Endothelial cell of umbilical vein (primary cell): ENCODE measurements at places on chromosomes 16 and 17.

- H3K27ac ChIP-seq = no peak overlapping the region
- DNase-seq = no peak
- H3K36me3 ChIP-seq = no peaks in the 10 kb centered on the region
- H3K4me1 ChIP-seq = no peaks in the 10 kb centered on the region
- no peak overlapping the region for H3K4me3 ChIP-seq
These were observed 387.1 kb downstream of the XYLT1 start for GRCh38 chr16:17083628-17084027.

- no peaks in the 10 kb centered on the region for H3K4me1 ChIP-seq
- no peaks in the 10 kb centered on the region for H3K27me3 ChIP-seq
- DNase-seq = no peak
- no peaks in the 10 kb centered on the region for H3K36me3 ChIP-seq
- no peak overlapping the region for H3K27ac ChIP-seq
These were observed 239.7 kb downstream of the XYLT1 start for GRCh38 chr16:17230932-17231581.

GRCh38 chr17:31048780-31049179, 46.0 kb upstream of the NF1 start:
- H3K36me3 ChIP-seq = no peaks in the 10 kb centered on the region
- H3K4me1 ChIP-seq = no peaks in the 10 kb centered on the region
- H3K27me3 ChIP-seq = no peaks in the 10 kb centered on the region

DNA sequence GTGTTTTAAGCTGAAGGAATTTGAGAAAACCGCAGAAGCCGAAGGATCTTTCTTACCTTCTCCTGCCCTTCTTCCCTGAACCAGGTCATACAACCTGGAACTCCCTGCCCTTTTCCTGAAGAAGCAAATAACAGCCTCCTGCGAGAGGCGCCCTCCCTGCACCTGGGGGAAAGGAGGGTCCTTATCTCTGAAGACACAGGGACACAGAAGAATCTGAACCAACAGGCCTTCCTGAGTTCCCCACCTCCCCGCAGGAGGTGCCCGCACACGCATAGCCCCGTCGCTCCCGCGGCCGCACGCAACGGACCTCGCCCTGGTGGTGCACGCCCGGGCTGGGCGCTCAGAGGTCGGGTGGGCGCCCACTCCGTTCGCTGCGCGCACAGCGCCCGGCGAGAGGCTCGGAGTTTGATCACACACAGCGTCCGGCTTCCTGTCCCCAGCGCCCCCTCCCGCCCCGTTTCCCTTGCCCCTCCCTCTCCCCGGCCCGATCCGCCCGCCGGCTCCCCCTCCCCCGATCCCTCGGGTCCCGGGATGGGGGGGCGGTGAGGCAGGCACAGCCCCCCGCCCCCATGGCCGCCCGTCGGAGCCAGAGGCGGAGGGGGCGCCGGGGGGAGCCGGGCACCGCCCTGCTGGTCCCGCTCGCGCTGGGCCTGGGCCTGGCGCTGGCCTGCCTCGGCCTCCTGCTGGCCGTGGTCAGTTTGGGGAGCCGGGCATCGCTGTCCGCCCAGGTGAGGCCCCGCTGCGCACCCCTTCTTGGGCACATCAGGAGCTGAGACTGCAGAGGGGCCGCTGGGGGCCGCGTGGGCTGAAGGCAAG, at the start of gene TNFSF12:
Gene TNFSF12, plus strand, starts transcription at position 474 of the 816 bp plus-strand sequence. Its CDS starts 96 bp downstream, at position 570.
- H3K27ac ChIP-seq = no peak within 1 kb of the TSS
- H3K27me3 ChIP-seq = no peaks in the 10 kb centered on the region
- peak within 1 kb of the TSS; percentile 40 for H3K4me3 ChIP-seq
- H3K4me1 ChIP-seq = peaks cover 10% of the 10 kb centered on the region

GRCh38 chr17:13601776-13602551, at the start of gene HS3ST3A1:
Gene HS3ST3A1, minus strand, starts transcription at chr17:13601929. Its CDS starts 800 bp downstream, at chr17:13601129.
- no peaks in the 10 kb centered on the region for H3K4me1 ChIP-seq
- no peak for DNase-seq
- H3K4me3 ChIP-seq = no peak within 1 kb of the TSS
- no peaks in the 10 kb centered on the region for H3K36me3 ChIP-seq
- no peak within 1 kb of the TSS for H3K27ac ChIP-seq
- peaks cover 27% of the 10 kb centered on the region for H3K27me3 ChIP-seq

GRCh38 chr17:13425390-13425789, 176.3 kb downstream of the HS3ST3A1 start:
- no peaks in the 10 kb centered on the region for H3K36me3 ChIP-seq
- H3K4me3 ChIP-seq = no peak overlapping the region
- H3K27me3 ChIP-seq = no peaks in the 10 kb centered on the region
- DNase-seq = no peak
- H3K27ac ChIP-seq = no peak overlapping the region

- no peak for DNase-seq
- H3K4me1 ChIP-seq = no peaks in the 10 kb centered on the region
- H3K27me3 ChIP-seq = peaks cover 90% of the 10 kb centered on the region
- H3K36me3 ChIP-seq = no peaks in the 10 kb centered on the region
- H3K27ac ChIP-seq = no peak overlapping the region
These were observed 3.0 kb downstream of the DLX4 start for GRCh38 chr17:49971848-49972485.

DNA sequence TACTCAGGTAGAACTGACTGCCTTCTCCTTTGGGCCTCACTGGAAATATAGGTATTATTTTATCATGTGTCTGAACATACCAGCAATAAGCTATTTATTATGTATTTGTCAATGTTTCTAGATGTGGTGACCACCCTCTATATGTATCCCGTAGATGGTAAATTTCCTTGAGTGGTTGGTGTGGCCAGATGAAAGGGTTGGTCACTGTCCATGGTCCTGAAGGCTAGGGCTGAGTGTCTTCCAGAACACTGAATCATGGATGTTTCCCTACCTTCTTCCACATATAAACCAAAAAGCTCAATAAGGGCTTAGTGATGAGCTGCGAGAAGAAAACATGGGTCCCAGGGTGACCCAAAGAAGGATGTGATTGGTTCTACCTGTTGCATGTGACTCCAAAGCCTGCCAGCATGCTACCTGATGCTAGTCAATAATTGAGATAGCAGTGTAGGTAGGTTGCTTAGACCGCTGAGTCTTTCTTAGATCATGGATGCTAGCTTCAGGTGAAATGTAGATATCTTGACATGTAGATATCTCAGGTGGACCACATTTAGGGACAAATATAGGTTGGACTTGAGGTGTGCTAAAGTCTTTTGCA, 150.3 kb downstream of the ASIC2 start:
- no peaks in the 10 kb centered on the region for H3K4me1 ChIP-seq
- no peak overlapping the region for H3K27ac ChIP-seq
- peak; percentile 6 for DNase-seq

DNA sequence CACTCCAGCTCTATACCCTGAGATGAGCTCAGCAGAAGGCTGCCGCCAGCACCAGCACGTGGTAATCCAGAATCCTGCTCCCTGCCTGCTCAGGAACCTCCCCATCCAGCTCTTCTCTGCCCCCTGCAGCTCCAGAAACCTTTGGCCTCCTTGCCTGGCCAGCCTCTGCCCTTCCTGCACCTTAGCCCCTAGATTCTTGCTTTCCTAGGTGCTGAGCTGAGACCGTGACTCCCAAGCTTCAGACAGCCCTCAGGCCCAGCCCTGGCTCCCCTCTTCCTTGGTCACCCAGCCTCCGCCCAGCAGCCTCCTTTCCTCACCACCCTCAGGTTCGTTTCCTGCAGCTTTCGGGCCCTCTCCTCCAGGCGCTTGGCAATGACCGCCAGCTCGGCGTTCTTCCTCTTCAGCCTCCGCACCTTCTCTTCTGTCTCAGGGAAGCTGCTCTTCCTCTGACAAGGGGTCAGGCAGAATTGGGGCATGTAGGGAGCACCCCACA, 2.6 kb downstream of the TSPOAP1 start:
- H3K4me3 ChIP-seq = no peak overlapping the region
- peaks cover 23% of the 10 kb centered on the region for H3K27me3 ChIP-seq
- H3K4me1 ChIP-seq = no peaks in the 10 kb centered on the region

DNA sequence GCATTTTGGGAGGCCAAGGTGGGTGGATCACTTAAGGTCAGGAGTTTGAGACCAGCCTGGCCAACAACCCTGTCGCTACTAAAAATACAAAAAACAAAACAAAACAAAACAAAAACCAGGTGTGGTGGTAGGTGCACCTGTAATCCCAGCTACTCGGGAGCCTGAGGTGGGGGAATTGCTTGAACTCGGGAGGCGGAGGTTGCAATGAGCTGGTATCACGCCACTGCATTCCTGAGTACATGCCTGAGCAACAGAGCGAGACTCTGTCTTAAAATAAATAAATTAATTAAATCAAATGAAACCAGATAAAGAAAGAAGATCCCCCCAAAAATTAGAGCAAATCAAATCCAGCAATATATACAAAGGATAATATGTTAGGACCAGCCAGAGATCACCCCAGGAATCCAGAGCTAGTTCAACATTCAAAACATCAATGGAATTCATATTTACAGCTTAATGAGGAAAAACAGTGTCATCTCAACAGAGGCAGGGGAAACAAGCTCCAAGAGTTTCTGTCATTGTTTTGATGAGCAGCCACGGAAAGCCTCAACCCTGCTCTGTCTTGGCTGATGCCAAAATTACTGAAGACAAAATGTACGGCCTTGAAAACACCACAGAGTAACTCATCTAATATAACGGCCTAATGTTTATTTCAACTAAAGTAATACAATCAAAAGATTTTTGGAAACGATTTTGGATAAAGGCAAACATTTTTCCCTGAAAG, 3.7 kb downstream of the PEMT start:
- no peak overlapping the region for H3K27ac ChIP-seq
- H3K36me3 ChIP-seq = no peaks in the 10 kb centered on the region
- H3K27me3 ChIP-seq = no peaks in the 10 kb centered on the region
- peaks cover 7% of the 10 kb centered on the region for H3K4me1 ChIP-seq
- no peak overlapping the region for H3K4me3 ChIP-seq
- no peak for DNase-seq

- H3K4me1 ChIP-seq = no peaks in the 10 kb centered on the region
- H3K4me3 ChIP-seq = no peak overlapping the region
- no peak overlapping the region for H3K27ac ChIP-seq
- H3K27me3 ChIP-seq = no peaks in the 10 kb centered on the region
These were observed 180.4 kb upstream of the IRX5 start for GRCh38 chr16:54750249-54750648.

DNA sequence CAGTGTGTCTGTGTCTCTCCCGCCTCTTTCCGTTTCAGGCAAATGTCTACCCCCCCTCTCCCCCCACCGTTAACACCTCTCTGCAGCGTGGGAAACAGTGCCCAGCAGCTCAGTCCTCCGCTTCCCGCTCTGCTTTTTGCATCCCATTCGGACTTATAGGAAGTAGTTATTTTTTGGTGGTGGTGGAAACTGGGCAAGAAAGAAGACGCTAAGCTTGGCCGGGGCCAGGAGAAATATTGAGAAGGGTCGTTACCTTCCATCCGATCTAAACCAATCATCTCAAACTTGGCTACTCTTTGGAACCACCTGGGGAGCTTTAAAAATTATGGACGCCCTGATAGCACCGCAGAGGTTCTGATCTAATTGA, 499 bp upstream of the HLF start:
- peaks cover 2% of the 10 kb centered on the region for H3K4me1 ChIP-seq
- peaks cover 77% of the 10 kb centered on the region for H3K27me3 ChIP-seq
- H3K36me3 ChIP-seq = no peaks in the 10 kb centered on the region
- no peak for DNase-seq
- H3K27ac ChIP-seq = no peak overlapping the region
- peak overlapping the region; percentile 31 for H3K4me3 ChIP-seq

DNA sequence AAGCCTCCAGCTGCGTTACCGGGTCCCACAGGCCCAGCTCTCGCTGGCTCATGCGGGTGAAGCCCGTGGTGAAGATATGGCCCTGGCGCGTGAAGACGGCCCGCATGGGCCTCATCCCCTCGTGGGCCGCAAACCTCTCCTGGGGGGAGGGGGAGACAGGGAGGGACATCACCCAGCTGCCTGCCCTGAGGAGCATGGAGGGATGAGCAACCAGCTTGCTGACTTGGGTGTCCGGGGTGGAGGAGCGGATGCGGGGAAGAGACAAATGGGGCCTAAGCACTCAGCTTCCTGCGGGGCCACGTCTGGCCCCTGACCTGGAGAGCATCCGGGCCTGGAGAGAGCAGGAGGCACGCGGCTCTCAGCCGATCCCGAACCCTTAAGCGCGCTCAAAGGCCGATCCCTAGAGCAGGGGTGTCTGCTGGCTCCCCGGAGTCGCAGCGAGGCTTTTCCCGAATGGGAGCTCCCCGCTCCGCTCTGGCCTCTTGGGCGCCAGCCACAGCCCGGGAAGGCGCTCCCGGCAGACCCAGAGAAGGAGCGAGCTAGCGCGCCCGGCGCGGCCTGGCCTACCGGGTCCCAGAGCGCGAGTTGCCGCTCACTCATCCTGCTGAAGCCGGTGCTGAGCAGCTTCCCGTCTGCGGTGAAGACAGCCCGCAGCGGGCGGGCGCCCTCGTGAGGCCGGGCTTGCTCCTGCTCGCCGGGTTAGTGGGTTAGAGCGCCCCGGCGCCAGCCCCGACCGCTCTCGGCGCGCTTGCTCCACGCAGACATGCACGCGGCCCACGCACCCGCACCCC, 5.0 kb downstream of the CORO6 start:
- no peak overlapping the region for H3K4me3 ChIP-seq
- peak; percentile 62 for DNase-seq
- no peaks in the 10 kb centered on the region for H3K27me3 ChIP-seq
- H3K36me3 ChIP-seq = no peaks in the 10 kb centered on the region
- no peak overlapping the region for H3K27ac ChIP-seq

DNA sequence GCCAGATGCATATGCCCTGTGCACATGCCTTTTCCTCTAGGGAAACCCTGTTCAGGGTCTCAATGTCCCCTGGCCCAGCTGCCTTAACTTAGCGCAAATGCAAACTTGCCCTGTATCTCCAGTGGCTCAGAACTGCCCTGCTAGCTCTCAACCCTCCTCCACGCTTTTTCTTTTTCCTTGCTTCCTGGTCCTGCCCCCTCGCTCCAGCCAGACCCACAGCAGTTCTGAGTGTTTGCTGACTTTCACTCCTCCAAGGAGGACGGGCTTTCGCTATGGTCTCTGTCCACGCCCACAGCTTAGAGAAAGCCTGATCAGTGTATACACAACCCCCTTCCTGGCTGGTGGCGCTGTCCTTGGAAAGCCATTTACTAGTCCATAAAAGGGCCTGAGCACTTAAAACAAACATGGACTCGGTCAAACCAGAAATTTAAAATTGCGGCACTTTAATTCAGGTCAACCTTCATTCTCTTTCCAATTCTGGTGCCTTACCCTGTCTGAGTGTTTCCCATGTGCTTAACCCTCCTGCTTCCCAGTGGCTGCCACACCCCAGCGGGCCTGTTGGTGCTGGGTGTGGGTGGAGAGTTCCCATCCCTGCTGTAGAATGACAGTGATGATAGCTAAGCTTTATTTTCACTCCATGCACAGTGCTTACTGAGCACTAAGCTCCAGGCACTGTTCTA, 15.6 kb upstream of the TMEM98 start:
- DNase-seq = peak; percentile 79
- H3K36me3 ChIP-seq = no peaks in the 10 kb centered on the region
- H3K4me1 ChIP-seq = peaks cover 9% of the 10 kb centered on the region

DNA sequence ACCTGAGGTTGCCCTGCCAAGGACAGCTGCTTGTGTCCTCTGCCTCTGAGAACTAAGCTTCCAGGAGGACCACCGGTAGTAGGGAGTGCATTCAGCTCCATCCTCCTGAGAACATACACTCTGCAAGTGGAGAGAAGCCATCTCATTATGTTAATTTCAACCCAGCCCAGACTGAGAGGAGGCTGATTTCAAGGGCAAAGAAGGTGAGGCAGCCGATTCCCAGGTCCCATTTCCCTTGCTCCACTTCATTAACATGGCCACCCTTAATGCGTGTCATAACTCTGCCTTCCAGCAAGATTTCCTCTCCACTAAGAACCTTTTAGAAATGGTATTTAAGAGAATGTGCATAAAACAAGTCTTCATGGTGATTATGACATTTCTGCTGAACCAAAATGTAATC, 72.5 kb downstream of the CDH13 start:
- no peaks in the 10 kb centered on the region for H3K36me3 ChIP-seq
- H3K27me3 ChIP-seq = no peaks in the 10 kb centered on the region
- H3K4me1 ChIP-seq = peaks cover 46% of the 10 kb centered on the region
- DNase-seq = no peak
- H3K27ac ChIP-seq = peak overlapping the region; percentile 76
